Substantia nigra (tissue), 51 donors: ENCODE measurements at places on chromosomes 7 and 10.

GRCh38 chr10:103548006-103548405 lies 54.5 kb downstream of the NEURL1 start:
- no peak for DNase-seq

DNA sequence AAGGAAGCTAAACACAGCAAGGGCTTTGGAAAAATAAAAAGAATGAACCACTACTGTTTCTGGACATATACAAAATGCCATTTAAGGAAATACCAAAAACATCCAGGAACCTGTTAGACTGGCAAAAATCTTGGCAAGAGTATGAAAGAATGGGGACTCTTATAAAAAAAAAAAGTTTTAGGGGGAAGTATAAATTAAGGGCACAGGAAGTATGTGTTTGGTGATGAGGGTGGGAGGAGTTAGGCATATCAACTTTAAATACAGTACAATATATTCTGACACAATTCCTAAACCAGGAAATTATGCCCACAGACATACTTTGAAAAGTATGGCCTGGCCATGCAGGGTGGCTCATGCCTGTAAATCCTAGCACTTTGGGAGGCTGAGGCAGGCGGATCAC lies 74.2 kb downstream of the WAPL start:
- DNase-seq = no peak

DNA sequence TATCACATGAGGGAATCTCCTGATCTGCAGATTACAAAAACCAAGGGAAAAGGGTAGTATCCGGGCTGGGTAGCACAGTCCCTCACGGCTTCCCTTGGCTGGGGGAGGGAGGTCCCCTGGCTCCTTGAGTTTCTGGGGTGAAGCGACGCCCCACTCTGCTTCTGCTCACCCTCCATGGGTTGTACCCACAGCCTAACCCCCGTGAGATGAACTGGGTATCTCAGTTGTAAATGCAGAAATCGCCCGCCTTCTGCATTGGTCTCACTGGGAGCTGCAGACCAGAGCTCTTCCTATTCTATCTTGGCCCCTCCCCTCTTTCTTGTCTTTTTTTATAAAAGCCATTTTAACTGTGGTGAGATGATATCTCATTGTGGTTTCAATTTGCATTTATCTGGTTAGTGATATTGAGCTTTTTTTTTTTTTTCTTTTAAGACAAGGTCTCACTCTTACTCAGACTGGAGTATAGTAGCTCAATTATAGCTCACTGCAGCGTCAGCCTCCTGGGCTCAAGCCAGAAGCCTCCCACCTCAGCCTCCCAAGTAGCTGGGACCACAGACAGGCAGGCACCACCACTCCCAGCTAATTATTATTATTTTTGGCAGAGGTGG lies 87.8 kb downstream of the ABCC2 start:
- no peak for DNase-seq

DNA sequence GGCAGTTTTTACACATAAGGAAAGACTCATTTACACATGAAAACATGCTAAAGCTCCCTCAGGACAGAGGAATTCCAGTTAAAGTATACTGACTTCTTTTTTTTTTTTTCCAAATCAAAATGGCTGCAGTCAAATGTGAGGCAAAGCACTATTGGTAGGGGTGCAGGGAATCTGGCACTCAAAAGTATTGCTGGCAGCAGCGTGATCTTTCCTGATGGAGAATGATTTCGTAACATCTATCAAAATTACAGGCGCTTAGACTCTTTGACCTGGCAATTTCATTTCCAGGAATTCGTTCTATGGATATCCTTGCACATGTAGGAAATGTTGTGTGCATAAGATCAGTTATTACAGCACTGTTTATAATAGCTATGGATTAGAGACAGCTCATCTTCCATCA lies 65.7 kb downstream of the VSTM4 start:
- no peak for DNase-seq

GRCh38 chr10:3882855-3883254 lies 97.8 kb upstream of the KLF6 start:
- DNase-seq = no peak

DNA sequence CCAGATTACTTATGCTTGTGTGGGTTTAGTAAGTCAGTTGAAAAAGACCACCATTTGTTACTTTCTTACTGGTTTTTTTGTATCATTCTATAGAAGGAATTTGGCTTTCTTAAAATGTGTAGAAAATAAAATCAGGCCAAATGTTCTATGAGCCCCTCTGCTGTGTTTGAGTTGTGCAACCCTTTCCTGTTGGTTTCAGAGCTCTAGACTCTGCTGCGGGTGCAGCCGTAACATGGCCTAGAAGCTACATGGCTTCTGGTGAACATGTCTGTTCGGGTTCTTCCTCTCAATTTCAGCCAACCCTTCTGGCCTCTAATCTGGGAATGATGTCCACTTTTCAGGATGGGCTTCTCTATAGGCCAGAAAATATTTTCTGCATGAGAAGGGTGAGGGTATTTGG lies 56.6 kb upstream of the RAB18 start:
- DNase-seq = no peak

DNA sequence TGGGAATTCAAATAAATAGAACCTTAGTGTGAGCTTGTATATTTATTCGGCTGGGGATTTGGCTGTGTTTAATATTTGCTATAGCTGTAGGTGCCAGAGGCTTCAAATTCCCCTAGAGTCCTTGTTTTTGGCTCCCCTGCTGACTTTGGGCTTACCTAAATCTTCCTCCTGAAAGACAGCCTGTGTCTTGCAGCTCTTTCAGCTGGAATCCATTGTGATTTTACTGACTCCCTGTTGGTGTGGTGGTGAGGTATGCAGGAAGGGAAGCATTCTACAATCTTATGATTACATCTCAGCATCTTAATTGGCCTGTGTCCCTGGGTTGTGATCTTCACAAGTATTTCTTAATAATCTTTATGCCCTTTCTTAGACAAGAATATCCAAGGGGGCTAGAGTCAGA lies 25.9 kb downstream of the FOXI2 start:
- no peak for DNase-seq

DNA sequence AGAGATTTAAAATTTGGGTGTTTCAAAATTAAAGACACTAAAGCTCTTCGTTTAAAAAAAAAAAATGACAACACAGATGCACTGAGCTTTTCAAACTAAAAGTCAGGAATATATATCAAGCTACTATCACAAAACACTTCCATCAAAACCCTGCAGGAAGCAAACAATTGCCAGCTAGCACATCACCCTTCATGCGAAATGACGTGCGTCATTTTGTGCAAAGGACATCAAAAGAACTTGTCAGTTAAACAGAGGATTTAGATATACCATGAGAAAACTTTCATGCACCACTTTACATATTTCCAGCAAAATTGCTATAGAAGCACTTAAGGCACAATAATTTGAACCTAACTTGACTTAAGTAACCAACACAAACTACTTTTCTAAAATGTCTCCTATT lies 264.7 kb downstream of the GRM8 start:
- DNase-seq = no peak

- no peak for DNase-seq
Observed at GRCh38 chr10:82463614-82464013, 588.6 kb downstream of the NRG3 start.

DNA sequence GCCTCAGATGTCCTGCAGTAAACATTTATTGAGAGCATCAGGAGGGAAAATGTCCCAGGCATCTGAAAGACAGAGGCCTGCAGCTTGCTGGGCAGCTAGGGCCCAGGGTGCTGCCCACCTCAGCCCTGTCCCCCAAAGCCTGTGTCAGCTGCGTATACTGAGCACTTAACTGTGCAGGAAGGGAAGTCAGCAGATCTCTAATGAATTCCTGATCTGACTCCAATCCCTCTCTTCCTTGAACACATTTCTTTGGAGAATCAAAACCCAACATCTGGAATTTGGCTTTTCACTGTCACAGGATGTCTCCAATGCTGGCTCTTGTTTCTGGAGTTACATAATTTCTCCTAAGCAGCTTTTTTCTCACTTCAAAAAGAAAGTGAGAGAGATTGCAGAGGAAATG lies 364.7 kb upstream of the NFE2L3 start:
- no peak for DNase-seq

DNA sequence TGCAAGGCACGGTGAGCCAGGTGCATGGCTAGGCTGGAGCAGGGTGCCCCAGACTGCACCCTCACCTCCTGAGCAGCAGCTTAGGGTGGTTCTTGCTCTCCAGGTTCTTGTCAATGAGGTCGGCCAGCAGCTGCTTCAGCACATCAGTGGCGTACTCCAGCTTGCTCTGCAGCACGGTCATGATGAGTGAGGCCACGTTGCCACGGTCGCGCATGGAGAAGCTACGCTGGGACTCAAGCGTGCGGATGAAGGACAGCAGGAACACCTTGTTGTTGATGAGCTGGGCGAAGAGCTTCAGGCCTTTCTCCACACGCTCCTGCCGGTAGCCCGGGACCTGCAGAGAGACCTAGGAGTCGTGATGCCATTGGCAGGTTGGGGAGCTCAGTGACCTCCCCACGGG lies 408.0 kb downstream of the PLXNA4 start:
- DNase-seq = no peak

- DNase-seq = no peak
Observed at GRCh38 chr7:92849322-92849721, 12.9 kb upstream of the CDK6 start.

GRCh38 chr7:40749877-40750276 lies 615.1 kb downstream of the SUGCT start:
- no peak for DNase-seq

DNA sequence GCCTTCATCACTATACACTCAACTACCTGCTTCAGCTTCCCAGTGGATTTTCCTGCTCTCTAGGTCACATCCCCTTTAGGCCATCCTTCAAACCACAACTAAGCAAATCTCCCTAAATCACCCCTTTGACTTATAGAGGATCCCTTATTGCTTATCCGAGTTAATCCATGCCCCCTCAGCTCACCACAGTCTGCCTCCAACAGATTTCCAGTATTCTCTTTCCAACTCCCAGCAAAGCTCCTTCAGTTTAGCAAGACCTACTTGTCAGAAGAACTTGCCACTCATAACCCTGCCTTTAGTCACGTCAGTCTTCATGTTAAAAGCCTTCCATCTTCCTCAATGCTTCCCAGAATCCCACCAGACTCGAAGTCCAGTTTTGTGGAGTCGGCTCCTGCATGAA lies 38.6 kb downstream of the RAPGEF5 start:
- no peak for DNase-seq

DNA sequence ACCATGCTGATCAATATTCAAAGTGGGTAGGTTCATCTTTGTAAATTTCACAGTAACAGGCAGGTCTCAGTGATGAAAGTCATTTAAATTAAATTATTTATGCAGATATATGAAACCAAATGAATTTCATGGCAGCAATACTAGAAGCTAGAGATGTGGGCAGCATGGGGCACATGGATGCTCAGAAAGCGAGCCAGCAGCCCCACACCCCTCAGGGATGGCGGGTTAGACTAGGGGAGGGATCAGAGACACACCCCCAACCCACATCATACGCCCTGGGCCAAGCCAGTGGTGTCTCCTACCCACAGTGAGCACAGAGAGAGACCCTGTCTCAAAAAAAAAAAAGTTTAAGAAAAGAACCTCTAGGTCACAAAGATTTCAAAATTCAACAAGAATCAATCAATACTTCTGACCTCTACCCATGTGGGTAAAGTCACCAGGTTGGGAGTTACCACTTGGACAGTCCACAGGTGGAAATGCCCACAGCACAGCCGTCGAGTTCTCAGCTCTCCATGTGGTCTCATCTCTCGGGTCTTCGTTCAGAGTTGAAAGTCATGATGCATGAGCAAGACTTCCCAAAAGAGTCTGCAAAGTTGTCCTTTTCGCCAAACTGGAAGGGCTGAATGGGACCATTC lies 79.3 kb upstream of the PPP2R2D start:
- DNase-seq = no peak

- DNase-seq = no peak
Observed at GRCh38 chr7:26688388-26688787, 176.0 kb downstream of the SKAP2 start.

DNA sequence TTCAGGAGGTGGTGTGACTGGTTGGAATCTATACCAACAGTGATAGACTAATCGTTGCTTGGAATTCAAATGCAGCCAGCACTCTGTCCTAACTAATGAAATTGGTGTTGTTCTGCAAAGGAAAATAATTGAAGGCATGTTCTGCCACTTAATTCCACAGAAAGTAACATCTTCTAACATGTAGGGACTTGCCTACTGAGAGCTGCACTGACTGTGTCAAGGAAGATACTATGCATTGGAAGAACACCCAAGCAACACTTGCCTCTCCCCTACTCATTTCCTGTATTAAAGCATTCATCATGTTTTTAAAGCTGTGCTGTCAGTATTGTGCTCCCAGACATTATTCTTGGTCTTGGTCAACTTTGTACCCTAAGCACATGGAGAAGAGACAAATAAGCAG lies 2.7 kb upstream of the CYP3A7 start:
- DNase-seq = no peak

DNA sequence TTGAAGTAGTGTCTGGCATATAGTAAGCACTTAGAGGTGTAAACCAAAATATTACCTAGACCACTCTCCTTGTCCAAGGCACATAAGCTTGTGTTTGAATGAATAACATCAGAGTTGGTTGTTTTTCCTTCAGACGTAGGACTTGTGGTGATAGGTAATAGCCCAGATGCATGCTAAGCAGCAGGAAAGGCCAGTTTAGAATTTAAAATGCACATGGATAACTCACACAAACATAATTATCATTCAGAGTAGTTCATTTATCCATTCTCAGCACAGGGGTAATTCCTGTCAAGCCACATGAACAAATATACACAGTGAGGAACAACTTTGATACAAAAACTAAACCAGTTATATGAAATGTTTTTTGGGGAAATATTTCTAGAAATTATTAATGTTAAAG lies 181.0 kb upstream of the HPS1 start:
- DNase-seq = no peak

- no peak for DNase-seq
Observed at GRCh38 chr10:14952851-14953423, 959 bp downstream of the DCLRE1C start.

DNA sequence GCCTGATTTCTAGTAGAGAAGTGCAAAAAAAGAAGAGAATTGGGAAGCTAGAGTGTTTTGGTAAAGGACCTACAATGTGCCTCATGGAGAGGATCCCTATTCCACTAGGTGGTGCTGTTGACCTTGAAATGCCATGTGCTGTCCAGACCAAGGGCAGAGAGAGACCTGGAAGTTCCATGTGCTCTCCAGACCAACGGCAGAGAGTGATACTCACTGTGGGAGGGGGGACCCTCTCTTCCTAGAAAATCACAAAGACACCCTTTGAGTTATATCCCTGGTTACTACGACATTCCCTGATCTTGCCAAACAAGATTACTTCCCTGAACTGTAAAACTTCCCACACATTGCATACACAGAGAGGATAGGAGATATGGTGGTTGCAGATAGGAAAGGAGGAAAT lies 212.7 kb upstream of the ZNF804B start:
- no peak for DNase-seq
